ENCODE measurements at places on chromosomes 13 and 19.

- no peak for DNase-seq
Measured at GRCh38 chr19:48635966-48636858, 967 bp downstream of the DBP start.

DNA sequence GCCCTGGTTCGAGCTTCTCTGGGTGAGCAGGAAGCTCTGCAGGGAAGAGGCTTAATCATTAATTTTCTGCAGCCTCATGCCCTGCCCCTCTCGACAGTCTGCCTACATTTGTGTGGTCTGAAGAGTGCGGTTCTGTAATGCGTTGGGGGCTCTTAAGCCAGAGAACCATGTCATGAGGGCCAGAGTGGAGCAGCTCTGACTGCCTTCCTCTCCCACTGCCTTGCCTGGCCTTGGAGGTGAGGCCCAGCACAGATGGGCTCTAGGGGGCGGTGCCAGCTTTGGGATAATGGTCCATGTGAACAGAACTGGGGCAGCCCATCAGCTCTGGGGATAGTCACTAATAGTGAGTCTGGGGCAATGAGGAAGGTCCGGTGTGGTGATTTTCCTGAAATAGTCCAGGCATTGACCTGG lies 5.7 kb downstream of the FGF9 start:
- no peak for DNase-seq

DNA sequence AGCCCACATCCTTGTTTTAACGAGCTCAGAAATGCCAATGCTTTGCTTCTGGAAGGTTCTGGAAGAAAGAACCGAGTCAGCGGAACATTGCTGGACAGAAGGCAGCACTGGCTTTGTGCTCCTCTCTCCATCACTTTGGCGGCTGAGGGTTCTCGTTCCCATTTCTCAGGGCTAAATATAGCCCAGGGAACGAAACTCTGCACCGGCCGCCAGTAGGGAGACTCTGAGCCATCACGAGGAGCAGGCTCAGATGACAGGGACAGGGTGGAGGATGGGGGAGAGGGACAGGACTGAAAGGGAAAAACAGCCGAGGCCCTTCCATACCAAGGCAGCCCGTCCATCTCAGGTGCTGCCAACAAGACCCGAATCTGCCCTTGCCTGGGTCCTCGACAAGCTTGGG lies 166.4 kb downstream of the CACNA1A start:
- DNase-seq: no peak

GRCh38 chr13:113991191-113991669 lies 17.4 kb upstream of the C13orf46 start:
- DNase-seq: no peak

- DNase-seq: no peak
Measured at GRCh38 chr19:14821937-14822336, 13.0 kb downstream of the OR7A5 start.

GRCh38 chr19:3007975-3008374 lies 21.1 kb downstream of the TLE2 start:
- no peak for DNase-seq

DNA sequence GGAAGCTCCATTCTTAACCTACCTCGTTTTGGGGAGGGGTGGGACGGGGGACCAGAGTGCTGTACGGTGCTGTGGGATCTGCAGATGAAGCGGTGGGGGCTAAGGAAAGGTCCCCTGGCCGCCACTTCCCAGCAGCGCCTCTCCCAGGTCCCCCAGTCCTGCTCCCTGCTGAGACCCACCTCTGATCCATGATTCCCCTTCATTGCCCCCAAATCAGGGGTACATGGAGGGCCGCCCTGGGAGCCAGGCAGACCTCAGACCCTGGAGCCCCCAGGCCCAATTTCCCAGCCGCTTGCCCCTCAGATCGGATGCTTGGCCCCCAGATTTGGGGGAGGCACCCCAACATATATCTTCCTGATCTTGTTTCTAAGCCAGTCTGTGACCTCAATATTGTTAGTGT lies 3.8 kb upstream of the FAM98C start:
- no peak for DNase-seq

GRCh38 chr19:4058693-4059452 lies 7.8 kb downstream of the ZBTB7A start:
- DNase-seq: no peak

DNA sequence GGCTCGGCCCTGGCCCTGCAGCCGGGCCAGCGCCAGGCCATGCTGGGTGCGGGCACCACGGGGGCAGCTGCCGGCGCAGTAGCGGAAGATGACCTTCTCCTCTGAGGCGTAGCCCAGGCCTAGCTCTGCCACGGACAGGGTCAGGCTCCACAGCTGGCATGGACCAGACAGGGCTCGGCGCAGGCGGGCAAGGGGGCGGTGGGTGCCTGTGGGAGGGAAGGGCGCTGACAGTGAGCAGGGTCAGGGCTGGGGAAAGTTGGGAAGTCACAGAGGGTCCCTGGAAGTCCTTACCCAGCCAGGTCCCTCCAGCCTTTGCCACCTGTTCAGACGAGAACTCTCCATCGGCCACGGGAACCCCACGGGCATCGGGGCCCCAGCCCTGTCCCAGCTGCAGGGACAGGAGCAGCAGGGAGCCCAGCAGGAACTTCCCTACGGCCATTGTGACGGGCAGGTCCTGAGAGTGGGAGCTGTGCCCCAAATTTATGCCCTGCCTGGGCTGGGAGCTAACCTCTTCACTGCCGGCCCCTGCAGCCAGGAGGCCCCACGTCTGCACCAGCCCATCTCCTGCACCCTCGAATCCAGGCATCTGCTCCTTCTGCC lies at the start of gene PSPN:
PSPN (minus strand) TSS at position 523 of the 600 bp plus-strand sequence; CDS start at position 439, 84 bp downstream.
- no peak for DNase-seq

GRCh38 chr13:28421676-28422410 lies 73.1 kb downstream of the FLT1 start:
- DNase-seq: no peak

- DNase-seq: no peak
Measured at GRCh38 chr19:38669552-38669951, 22.1 kb downstream of the ACTN4 start.

- no peak for DNase-seq
Measured at GRCh38 chr19:42226886-42227285, 6.8 kb downstream of the ZNF526 start.

DNA sequence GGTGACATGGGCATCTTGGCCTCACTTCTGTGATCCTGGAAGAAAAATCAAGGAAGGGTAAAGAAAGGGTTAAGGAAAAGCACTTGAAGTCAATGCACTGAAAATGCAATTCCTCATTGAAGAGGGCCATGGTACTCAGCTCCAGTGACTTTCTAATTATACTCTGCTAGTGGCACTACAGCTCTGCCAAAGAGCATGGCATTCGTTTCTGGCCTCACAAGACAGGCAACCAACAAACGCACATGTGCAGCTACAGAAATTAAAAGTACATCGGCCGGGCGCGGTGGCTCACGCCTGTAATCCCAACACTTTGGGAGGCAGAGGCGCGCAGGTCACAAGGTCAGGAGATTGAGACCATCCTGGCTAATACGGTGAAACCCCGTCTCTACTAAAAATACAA lies 21.8 kb downstream of the SACS start:
- DNase-seq: no peak

DNA sequence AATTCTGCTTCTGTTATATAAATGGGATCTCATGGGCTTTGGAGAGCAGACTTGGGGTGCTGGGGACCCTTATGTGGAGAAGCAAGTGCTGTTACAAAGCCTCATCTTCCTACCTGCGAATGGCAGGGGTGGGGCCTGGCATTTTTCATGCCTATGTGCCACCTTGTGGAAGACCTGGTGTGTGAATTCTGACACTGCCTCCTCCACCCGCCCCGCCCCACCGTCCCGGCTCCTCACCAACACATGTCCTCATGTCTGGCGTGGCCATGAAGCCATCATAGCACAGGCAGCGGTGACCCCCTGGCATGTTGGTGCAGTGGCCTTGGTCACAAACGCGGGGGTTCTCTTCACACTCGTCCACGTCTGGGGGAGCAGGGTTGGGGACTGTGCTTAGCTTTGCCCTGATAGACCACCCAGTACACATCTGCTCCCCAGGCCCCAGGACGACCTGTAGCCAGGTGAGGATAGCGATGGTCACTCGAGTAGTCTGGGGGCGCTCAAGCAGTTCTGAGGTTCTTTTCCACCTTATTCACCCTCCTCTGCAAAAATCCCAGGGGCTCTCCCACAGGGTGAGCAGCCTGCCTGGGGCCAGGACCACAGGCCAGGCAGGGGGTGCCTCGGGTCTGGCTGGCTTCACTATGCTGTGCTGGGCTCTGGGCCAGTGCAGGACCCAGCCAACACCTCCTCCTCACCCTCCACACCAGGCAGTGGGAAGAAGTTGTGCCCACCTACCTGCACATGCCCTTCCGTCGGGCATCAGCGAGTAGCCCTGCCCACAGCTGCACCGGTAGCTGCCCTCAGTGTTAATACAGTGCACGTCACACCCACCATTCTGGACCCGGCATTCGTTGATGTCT lies 32.7 kb downstream of the FBN3 start:
- peak; percentile 50 for DNase-seq

DNA sequence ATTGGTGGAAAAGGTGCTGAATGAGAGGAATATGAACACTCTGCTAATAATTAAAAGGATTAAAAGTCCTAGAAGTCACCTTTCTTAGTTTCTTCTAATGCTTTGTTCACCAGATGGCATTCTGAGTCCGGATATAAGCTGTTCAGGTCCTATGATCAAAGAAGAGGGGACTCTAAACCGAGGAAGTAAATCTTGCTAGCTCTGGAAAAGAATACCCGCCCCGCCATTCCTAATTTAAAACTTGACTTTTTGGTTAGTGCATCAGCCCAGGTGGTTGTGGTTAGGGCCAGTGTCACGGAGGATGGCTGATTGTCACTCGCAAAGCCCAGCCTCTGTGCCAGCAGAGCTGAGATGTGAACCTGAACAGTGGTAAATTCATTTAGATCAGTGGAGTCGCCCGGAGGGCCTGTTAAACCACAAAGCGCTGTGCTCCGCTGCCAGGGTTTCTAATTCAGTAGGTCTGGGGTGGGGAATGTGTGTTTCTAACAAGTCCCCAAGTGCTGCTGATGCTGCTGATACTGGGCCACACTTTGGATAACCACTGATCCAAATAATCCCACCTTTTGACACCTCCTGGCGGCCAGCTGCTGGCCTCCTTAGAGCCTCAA lies 425.4 kb downstream of the DCT start:
- no peak for DNase-seq

GRCh38 chr13:45243077-45243476 lies 42.2 kb upstream of the KCTD4 start:
- DNase-seq: no peak

- DNase-seq: no peak
Measured at GRCh38 chr19:29616541-29616940, 10.5 kb downstream of the POP4 start.

- DNase-seq: peak; percentile 77
Measured at GRCh38 chr19:18967358-18968146, 26.5 kb upstream of the HOMER3 start.

GRCh38 chr19:38277549-38277948 lies 13.2 kb downstream of the SPINT2 start:
- DNase-seq: peak; percentile 84

Data from PC-3 (cell line).